Stimulated activated CD8-positive, alpha-beta memory T cell treated with anti-CD3 and anti-CD28 coated beads, Interleukin-12 subunit alpha, Interleukin-12 subunit beta, amount 100 ng/mL, for 4 hours (primary cell): ENCODE measurements at places on chromosomes 12 and 14.

DNA sequence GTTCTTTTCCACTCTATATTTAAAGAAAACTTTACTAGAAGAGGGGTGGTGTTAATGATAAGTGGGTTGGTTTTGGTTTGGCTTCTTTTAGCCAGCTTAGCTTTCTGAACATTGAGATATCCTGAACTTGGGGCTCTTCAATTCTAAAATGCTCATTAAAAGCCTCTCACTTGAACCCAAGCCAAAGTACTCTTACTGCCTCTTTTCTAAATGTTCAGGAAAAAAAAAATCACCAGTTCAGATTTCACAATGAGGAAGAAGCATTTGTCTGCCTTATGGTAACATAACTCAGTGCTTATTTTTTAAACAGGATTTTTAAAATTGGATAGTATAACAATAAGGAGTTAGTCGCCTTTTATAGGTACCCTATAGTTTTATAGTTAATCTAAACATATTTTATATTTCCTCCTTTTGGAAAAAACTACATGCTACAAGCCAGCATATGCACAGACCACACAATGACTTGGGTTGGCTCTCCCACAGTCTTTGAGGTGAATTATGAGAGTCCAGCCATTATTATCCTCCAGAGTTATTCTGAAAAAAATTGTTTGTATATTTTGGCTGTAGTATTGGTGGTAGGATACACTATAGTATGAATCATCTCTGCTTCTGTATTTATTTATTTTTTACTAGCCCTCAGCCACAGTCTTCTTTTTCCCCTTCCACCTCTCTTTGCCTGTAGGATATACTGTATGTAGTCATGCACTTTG is 195.5 kb upstream of the TMPO start:
- DNase-seq: no peak

DNA sequence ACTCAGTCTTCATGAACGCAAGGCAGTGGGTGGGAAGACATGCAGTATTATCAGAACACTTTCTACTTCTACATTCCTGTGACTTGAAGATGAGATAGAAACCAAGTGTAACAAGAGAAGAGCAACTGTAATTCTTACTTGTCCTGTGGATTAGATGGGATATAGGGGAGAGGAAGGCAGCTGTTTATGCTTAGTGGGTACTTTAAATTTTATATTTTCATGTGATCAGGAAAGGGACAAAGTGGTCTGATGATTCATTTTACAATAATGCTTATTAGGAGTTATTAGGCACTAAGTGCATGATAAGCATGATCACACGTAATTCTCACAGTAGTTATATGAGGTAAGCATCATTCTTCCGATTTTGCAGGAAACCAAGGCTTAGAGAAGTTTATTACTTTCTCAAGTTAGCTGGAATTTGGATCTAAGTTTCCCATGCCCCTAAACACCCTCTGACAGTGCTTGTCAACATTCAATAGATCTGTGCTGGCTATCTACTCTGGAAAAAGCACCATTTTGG is 52.7 kb downstream of the PTGER2 start:
- DNase-seq: no peak

GRCh38 chr12:132211816-132212215 is 67.6 kb downstream of the NOC4L start:
- no peak for DNase-seq

DNA sequence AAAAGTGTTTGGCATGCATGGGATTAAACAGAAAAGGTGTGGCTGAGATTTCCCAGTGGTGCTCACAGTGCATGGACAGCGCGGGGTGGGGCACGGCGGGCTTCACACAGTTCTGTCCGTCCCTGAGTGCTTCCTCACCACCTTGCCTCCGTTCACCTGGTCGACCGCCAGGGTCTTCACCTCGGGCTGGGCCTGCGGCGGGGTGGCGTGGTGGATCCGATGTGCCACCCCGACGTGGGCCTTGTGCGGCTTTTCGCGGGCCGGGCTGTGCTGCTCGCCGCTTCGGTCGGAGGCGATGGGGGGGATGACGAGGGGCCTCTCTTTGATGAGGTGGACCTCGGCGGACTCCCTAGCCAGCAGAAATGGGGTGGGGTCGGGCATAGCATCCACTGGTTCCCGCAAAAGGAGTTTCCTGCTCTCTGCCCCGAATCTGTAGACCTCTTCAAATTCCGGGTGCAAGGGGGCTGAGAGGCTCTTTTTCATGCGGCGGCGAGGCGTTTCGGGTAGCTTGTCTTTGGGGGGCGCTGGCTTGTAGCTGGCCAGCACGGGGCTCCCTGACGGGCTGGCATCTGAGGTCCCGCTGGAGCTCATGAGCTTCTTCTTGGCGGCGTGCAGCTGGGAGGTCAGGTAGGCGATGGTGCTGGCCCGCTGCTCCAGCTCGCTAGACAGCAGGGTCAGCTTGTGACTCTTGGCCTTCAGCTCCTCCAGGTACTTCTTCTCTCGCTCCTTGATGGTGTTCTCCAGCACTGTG is 35.5 kb downstream of the CCDC92 start:
- DNase-seq: no peak

DNA sequence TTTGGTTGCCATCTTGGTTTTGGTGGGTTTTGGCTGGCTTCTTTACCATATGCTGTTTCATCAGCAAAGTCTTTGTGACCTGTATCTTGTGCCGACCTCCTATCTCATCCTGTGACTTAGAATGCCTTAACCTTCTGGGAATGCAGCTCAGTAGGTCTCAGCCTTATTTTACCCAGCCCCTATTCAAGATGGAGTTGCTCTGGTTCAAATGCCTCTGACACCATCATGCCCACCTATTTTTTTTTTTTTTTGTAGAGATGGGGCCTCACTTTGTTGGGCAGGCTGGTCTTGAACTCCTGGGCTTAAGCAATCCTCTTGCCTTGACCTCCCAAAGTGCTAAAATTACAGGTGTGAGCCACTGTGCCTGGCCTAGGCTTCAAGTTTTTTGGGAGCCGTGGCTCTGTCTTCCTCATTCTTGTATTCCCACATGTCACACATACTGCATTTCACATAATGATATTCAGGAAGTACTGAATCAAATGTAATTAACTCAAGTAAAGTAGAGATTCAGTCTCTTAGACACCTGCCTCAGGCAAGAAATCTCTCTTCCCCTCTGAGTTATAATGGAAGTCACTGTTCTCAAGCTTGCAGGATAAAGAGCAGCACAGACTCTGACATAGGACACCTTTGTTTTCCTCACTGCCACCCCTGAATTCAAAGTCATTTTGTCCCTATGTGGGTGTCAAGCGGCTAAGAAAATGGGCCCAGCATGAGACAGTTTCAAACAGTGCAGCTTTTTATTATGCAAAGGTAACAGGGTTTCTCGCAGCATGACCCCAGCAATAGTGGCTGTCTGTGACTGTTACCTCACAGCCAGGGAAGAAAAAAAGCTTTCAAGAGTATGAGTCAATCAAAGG is 159.0 kb downstream of the PTPN11 start:
- DNase-seq: no peak

- DNase-seq: no peak
Measured at GRCh38 chr12:2179058-2179457, 126.3 kb downstream of the CACNA1C start.

DNA sequence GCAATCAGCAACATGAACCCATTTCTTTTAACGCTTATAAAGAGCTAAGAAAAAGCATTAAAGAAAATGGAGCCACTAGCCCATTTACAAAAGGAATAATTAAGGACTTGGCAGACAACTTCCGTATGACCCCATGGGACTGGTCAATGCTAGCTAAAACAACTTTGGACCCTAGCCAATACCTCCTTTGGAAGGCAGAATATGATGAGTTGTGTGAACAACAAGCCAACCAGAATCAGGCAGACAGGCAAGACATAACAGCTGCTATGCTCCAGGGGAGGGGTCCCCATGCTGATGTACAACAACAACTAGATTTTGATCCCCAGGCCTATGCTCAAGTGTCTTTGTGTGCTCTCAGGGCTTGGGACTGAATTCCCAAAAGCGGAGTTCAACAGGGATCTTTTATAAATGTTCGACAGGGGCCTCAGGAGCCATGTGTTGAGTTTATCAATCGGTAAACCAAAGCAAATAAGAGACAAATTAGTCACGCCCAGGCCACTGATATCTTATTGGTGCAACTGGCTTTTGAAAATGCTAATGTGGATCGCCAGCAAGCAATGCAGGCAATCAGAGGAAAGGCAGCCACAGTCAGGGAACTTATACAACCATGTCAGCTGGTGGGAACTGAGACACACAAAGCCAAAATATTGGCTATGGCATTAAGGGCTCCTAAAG is 254.4 kb upstream of the DIO2 start:
- no peak for DNase-seq

- DNase-seq: no peak
Measured at GRCh38 chr12:49342914-49343731, 3.6 kb upstream of the DNAJC22 start.

GRCh38 chr14:82411298-82411697 is 877.6 kb upstream of the SEL1L start:
- DNase-seq: no peak

GRCh38 chr14:34582117-34582680 is 42.7 kb upstream of the EAPP start:
- DNase-seq: no peak

GRCh38 chr12:3885277-3886094 is 12.3 kb upstream of the PARP11 start:
- DNase-seq: no peak

DNA sequence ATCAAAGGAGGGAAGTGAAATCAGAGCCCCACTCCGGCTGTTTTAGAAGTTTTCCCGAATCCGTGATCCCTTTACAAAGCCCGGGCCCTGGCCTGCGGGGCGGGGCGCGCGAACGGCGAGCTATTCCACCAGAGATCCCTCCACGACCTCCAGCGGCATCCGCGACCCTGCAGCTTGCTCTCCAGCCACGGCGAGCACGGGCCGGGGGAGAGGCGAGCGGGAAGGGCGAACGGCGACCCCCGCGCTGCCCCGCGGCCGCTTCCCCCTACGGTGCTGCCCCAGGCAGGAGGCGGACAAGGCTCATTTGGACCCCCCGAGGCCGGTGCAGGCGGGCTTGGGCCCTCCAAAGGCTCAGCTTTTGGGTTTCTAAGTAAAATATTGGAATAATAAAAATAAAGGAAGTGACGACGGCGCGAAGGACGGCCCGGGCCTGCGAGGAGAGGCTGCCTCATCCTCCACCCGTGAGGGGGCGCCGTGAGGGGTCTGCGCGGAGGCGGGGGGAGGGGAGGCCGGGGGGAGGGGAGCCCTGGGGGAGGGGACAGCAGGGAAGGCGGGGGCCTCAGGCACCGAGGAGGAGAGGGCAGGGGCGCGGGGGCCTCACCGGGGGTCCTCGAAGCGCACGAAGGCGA is 613 bp downstream of the SRSF9 start:
- DNase-seq: peak; percentile 47

GRCh38 chr14:20388159-20388558 is 25.1 kb downstream of the TEP1 start:
- DNase-seq: no peak

DNA sequence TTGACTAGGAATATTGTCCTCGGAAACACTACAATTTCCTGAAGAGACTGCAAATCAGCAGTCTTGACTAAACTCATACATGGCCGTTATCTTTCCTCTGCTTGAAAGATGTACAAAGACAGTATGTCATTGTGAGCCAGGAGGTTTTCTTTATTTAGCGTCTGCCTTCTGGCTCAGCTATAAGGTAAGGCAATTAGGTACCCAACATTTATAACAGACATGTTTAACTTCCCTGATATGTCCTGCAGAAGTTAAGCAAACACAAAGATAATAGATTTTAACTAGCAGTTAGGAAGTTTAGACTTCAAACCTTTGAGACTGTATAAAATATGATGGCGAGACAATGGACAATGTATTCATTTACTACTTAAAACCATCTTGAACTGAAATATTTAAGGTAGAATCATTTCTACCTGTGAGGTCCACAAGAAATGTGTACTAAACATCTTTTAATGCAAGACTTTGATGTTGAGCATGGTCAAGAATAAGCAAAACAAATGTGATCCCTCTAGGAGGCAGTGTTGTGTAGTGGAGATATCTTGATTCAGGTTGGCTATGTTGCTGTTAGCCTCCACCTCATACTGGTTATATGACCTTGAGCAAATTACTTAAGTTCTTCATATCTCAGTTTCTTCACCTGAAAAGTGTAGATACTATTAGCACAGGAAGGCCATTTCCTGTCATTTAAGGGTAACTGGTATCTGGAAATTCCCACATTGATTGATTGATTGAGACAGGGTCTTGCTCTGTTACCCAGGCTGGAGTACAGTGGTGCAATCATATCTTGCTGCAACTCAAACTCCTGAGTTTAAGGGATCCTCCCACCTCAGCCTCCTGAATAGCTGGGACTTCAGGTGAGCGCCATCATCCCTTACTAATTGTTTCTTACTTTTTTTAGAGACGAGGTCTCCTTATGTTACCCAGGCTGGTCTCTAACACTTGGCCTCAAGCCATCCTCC is 96.3 kb upstream of the EEA1 start:
- DNase-seq: no peak

DNA sequence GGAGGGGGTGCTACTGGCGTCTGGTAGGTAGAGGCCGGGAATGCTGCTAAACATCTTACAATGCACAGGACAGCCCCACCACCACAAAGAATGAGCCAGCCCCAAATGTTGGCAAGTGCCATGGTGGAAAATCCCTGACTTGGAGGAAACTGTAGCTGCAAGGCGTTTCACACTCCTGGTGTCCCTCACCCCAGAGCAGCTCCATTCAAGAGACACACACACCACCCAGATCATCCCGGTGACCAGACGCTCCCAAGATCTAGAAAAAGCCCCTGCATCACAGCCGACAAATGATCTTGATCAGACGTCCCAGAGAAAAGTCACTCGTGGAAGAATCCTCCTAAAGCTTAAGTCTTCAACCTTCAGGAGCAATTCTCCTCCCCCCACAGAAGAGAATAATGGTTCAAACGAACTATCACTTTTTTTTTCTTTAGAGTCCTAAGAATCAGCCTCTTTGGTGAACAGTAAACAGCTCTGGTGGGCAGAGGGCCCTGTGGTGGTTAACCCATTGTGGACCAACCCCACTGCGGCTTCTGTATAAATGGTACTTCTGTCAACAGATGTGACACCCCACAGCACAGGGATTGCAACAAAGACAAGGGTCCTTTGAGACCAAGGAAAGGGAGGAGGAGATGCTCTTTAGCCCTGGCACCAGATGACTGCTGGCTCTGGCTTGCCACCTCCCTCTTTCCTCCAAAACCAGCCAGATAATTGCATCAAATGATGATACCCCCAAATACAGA is 2.7 kb downstream of the GLTP start:
- no peak for DNase-seq

DNA sequence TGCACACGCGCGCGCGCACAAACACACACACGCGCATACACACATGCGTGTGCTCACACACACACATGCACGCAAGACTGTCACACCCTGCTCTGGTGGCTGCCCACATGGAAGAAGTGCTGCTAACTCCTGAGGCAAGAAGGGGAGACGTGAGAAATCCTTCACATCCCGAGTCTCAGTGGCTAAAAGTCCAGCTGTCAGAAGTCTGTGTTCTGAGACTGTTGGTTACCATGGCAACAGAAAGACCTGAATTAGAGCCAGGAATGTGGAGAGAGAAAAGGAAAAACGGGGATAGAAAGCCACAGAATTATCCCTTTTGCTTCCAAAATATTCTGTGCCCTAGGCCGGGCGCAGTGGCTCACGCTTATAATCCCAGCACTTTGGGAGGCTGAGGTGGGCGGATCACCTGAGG is 71.2 kb downstream of the PPFIBP1 start:
- DNase-seq: no peak

- DNase-seq: no peak
Measured at GRCh38 chr12:3740480-3741231, 12.3 kb downstream of the CRACR2A start.

GRCh38 chr12:75712223-75712622 is 200.8 kb upstream of the KRR1 start:
- DNase-seq: no peak
